ENCODE measurements at places on chromosomes 6 and 20.

GRCh38 chr6:128233531-128233930 lies 286.9 kb downstream of the PTPRK start:
- no peak for DNase-seq

DNA sequence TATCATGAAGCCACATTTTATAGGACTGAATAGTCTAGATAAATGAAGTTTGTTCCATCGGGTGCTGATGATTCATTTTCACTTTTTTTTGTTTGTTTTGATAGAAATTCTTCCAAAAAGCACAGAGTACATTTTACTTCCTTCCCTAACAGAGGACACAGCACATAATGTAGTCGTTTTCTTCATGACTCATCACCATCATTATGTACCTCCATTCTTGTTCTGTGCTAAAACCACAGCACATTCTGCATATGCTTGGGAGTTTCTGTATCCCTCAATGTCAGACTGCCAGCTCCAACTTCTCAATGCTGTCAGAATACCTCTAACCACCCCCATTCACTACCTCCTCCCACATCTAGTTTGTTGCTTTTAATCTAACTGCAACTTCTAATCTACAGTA lies 1004.9 kb upstream of the ADGRB3 start:
- DNase-seq, result peak; percentile 66

- DNase-seq, result no peak
Measured at GRCh38 chr20:62827311-62828038, 10.6 kb downstream of the COL9A3 start.

GRCh38 chr6:140175486-140175885 lies 801.0 kb upstream of the CITED2 start:
- DNase-seq, result no peak

DNA sequence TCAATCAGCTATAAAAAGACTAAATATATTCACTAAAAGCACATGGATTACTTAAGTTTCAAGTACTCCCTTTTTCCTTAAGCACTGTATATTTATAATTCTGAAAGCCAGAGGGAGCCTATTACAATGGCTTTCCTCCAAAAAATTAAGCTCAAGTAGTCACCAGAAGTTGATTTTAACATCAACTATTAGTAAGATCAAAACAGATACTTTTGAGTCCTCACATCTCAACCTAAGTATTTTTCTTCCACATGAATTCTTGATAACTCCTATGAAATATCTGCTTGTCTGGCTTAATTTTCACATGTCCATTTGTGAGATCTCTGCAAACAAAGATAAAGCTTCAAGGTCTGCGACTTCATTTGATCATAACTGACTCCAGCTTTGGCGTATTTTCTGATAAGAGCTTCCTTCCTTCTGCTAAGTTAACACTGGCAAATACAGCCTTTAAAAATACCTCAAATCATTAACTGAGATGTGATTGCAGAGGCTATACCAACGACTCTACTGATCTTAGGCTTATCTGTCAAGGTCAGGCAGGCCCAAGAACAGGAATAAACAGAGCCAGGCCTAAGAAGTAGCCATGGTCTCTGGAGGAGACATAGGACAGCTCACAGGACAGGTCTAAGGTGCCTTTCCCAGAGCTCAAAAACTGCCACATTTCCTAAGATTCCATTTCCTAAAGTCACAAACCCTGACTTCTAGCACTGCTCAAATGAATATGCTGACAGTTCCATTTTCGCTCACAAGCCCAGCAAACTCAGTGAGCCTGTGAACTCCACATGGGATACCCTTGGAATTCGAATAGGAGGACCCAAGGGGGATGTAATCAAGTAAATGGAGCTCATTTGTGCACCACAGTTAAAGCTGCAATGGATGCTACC lies 10.0 kb downstream of the SNX5 start:
- no peak for DNase-seq

GRCh38 chr6:161367472-161367871 lies 93.6 kb upstream of the AGPAT4 start:
- no peak for DNase-seq

DNA sequence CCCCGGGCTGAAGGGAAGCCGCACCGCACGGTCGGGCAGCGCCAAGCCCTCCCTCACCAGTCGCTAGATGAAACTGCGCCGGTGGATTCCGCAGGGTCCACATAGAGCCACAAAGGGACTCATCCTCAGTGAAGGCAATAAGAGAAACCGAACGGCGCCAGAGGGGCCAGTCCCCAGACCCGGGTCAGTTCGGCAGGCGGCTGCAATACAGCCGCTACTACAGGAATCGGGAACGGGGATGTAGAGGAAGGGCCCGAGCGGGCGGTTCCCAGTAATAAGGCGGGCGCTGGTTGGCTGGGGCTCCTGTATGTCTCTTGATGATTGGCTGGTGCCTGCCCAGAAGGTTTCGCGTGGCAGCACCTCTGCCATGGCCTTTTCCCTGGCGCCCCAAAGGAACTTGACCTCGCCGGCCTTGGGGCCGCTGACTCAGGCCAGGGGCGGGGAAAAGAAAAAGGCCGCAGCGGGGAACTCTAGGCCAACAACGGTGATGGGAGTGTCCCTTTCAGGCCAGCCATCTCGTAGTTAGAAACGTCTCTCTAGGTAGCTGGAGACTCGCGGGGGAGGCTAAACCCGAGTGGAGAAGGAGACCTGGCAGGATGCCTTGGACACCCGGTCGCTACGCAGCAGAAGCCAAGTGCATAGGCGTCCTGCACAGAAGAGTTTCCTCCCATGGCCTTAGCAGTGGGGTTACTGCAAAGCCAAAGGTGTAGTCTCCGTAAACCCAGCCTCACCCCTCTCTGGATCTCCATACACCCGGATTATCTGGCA lies at the start of gene IBTK:
IBTK (minus strand) TSS at position 240 of the 768 bp plus-strand sequence. CDS start 7,258 bp downstream, outside the sequence.
- DNase-seq, result peak; percentile 80

GRCh38 chr20:41030531-41031242 lies 2.1 kb downstream of the TOP1 start:
- DNase-seq, result no peak

- DNase-seq, result no peak
Measured at GRCh38 chr20:37226889-37227288, 34.7 kb downstream of the GHRH start.

- peak; percentile 100 for DNase-seq
Measured at GRCh38 chr6:90369024-90369519, 72.4 kb upstream of the BACH2 start.

DNA sequence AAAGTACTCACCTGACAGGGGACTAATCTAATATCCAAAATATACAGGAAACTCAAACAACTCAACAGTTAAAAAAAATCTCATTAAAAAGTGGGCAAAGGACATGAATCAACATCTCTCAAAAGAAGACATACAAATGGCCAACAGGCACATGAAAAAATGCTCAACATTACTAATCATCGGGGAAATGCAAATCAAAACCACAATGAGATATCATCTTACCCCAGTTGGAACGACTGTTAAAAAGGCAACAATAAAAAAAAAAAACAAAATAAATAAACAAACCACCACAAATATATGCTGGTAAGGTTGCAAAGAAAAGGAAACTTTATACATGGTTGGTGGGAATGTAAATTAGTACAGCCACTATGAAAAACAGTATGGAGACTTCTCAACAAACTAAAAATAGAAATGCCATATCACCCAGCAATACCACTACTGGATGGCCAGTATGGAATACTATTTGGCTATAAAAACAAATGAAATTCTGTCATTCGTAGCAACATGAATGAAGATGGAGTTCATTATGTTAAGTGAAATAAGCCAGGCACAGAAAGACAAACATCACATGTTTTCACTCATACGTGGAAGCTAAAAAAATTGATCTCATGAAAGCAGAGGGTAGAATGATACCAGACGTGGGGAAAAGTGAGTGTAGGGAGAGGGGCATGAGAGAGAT lies 6.6 kb downstream of the SIRPB2 start:
- no peak for DNase-seq

GRCh38 chr20:61584851-61585250 lies 332.8 kb downstream of the CDH4 start:
- no peak for DNase-seq

DNA sequence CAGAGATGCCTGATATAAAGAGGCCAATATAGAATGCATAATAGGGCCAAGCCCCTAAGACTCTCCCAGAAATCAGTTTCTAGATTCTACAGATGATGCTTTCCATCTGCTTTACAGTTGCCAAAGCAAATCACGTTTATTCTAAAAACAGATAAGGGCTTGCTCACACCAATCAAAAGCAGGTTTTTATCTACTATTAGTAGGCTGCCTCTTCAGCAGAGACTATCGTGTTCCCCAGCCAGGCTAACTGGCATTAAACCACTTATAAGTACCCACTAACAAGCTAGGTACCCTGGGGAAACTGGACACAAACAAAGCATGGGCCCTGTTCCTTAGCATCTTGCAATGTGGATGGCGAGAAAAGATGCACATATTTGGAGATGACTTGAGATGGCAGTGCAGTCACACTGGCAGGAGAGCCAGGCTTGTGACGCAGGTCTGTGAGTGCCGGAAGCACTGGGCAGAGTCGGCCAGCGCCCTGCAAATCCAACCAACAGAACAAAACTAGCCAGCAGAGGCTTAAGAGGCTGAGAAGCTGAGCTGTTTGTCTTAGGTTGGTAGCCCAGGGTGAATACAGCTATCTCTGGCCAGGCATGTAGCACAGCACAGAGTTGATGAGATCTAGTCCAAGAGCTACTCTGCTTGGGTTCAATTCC lies 73.4 kb downstream of the GFOD1 start:
- DNase-seq, result no peak

- DNase-seq, result no peak
Measured at GRCh38 chr20:36435592-36436541, 105.5 kb upstream of the MYL9 start.

- DNase-seq, result peak; percentile 88
Measured at GRCh38 chr6:142416179-142416578, 114.4 kb downstream of the ADGRG6 start.

DNA sequence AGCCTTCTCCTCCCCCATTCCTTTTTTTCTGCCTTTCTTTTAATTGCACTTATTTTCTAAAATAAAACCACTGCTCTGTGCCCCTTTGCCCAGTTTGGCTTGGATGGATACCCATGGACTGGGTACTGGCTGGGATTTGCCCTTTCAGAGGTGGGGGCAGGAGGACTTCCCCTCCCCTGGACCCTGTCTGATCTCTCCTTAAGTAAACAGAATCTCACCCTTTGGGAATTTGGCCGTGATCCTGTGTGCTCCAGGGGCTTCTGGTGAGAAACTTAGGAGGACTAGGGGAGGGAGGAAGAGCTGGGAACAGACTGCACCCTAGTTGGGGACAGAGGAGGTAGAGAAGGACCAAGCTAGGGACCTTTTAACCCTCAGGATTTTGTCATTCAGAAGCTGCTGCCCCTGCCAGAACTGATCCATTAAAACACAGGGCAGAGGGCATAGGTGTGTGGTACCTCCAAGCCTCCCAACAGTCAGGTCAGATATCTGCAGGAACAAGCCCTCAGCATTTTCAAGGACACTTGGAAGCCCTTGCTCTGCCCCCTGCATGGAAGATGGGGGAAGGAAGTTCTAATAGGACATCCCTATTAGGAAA lies 7.3 kb downstream of the FOXP4 start:
- no peak for DNase-seq

- DNase-seq, result no peak
Measured at GRCh38 chr20:23278172-23278571, 72.4 kb upstream of the NXT1 start.

DNA sequence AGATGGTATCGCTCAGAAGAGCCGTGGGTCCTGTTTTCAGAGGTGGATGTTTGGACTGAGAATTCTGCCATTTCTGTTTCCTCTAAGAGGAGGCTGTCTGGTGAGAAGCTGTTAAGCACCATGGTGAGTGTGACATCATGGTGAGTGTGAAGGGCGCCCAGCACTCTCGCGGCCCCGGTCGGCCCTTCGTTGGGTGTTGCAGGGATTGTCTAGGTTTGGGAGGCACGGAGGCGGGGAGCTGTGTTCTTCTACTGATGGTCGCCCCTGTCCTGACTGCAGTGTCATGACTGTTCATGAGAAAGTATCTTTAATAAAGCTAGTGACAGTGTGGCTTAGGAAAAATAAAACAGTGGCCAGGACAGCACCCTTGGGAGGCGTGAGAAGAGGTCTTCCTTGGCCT lies 70.4 kb downstream of the NOL4L start:
- DNase-seq, result no peak

Measured in HS-5 (cell line).